ENCODE measurements at places on chromosomes 1 and 21.

DNA sequence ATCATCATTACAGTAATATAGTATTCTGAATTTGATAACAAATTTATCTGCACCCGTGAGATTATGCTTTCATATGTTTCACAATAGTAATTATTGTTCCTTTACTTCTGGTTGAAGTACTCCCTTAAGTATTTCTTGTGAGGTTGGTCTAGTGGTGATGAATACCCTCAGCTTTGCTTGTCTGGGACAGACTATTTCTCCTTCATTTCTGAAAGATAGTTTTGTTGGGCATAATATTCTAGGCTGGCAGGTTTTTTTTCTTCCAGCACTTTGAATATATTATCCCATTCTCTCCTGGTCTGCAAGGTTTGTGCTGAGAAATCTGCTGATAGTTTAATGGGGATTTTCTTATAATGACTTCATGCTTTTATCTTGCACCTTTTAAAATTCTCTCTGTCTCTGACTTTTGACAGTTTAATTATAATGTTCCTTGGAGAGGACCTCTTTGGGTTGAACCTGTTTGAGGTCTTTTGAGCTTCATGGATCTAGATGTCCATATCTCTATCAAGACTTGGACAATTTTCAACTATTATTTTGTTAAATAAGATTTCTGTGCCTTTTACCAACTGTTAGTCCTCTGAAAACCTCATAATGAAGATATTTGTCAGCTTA lies 371.5 kb upstream of the VAMP3 start:
- DNase-seq: no peak

DNA sequence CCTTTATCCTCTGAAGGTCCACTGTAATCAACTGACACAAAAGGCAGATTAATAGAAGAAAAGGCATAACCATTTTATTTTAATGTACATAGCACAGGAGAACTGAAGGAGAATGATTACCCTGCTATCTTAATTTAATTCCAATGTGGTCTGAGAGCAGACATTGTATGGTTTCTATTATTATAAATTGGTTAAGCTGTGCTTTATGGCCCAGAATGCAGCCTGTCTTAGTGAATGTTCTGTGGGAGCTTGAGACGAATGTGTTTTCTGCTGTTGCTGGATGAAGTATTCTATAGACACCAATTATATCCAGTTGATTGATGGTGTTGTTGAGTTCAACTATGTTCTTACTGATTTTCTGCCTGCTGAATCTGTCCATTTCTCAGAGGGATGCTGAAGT lies 25.0 kb upstream of the SLC2A1 start:
- no peak for DNase-seq

DNA sequence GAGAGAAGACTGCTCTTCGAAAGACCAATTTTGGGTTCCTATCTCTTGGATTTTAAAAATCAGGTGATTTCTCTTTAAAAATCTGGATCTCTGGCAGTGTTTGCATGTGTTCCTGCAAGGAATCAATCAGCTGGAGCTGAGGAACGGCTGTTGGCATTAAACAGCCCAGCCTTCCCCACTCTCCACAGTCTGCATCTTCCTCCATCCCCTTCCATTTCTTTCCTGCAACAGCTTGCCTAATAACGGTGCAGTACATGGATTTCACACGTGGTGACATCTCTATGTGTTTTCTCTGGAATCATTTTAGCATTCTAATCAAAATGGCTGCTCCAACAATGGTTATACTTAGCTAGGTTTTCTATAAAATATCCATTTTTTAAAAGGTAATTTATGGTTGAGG lies 20.0 kb downstream of the RIPPLY3 start:
- no peak for DNase-seq

GRCh38 chr1:43671626-43672330 lies 21.8 kb downstream of the KDM4A start:
- DNase-seq: peak; percentile 81

- DNase-seq: no peak
Measured at GRCh38 chr1:160863774-160864131, 1.1 kb upstream of the CD244 start.

- DNase-seq: no peak
Measured at GRCh38 chr1:237416924-237417655, 375.1 kb downstream of the RYR2 start.

DNA sequence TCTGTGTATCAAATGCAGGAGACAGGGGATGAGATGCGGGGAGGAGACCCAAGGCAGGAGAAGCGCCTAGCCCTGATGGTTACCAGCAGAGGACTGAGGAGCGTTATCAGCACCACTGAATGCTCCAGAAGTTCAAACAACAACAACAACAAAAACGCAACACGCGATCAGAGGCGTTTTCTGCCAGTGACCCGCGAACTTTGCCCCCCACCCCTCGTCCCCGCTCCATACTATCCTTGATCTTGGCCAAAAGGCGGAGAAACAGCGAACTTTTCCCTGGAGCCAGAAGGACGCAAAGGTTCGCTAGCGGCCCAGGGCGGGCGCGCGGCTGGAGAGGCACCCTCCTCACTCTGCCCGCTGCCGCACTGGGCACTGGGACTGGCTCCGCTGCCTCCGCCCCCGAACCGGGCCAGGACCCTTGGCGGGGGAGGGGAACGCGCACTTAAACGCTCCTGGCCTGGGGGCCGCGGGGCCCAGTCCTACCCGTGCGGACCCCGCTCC lies 699 bp downstream of the ECHDC2 start:
- DNase-seq: no peak

Data from iris pigment epithelial cell (primary cell).